Hepatic stellate cell (primary cell): ENCODE measurements at places on chromosomes 6 and 20.

DNA sequence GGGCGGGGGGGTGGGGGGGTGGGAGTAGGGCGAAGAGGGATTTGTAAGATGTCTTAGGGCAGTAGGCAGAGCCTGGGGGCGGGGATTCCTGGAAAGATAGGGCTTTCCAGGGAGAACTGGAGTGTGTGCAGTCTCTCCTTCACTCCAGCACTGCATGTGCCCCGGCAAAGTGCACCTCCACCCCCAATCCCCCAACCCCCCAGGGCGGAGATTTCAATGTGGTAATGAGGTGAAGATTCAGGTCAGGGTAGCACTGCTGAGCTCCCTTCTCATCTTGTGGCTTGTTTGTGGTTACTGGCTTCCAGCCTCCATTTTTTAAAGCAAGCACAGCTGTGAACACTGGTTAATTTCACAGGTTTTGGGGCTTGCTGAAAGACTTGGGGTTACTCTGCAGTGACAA is 5.9 kb downstream of the TMEM239 start:
- DNase-seq = no peak

- DNase-seq = no peak
These were observed 180.5 kb downstream of the TENT5A start for GRCh38 chr6:81572020-81572419.

- no peak for DNase-seq
These were observed 85.3 kb downstream of the JARID2 start for GRCh38 chr6:15331143-15331542.

DNA sequence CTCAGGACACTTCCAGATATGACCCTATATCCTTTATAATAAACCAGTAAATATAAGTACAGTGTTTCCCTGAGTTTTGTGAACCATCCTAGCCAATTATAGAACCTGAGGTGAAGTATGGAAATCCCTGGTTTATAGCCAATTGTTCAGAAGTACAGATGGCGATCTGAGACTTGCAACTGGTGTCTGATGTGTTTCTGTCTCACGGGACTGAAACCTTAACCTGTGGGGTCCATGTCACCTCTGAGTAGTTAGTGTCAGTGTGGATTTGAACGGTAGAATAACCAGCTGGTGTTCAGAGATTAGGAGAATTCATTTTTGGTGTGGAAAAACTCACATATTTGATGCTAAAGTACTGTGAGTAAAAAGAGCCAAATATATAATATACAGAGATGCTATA is 606.6 kb downstream of the MAFB start:
- DNase-seq = no peak

- DNase-seq = no peak
These were observed 39.8 kb upstream of the RSPO3 start for GRCh38 chr6:127078669-127079068.

DNA sequence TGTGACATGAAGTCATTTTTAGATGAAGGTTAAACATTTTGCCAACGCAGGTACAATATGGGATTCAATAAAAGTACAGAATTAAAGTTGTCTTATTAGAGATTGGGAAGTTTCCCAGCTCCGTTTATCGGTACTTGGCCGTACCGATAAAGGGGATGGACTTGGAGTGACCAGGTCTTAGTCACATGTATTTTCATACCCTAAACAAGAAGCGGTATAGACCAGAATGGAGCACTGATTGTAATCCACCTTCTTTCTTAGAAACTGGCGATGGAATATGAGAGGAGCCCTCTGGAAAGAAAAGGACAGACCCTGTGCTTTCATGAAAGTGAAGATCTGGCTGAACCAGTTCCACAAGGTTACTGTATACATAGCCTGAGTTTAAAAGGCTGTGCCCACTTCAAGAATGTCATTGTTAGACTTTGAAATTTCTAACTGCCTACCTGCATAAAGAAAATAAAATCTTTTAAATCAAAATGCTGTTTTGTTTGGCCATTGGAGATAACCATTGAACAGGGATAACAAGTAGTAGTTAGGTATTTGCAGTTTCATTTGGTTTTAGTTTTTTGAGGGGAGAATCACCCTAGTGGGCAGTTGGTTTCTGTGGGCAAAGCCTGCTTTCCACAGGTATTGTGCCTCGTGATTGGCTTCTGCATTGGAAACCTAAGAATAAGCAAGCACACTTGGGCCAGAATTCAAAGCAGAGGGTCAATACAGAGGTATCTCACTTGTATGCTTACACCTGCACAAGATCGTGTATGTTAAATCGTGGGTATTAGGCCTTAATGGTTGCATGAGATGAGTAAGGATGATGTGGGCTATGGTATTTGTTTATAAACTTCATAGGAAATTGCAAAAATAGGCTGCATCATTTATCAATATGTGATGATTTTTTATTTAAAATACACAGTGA is 11.2 kb upstream of the ZNFX1 start:
- DNase-seq = no peak

- no peak for DNase-seq
These were observed 24.6 kb downstream of the MTFR2 start for GRCh38 chr6:136225496-136225895.

- DNase-seq = no peak
These were observed 285.1 kb downstream of the ADGB start for GRCh38 chr6:146883640-146884531.

DNA sequence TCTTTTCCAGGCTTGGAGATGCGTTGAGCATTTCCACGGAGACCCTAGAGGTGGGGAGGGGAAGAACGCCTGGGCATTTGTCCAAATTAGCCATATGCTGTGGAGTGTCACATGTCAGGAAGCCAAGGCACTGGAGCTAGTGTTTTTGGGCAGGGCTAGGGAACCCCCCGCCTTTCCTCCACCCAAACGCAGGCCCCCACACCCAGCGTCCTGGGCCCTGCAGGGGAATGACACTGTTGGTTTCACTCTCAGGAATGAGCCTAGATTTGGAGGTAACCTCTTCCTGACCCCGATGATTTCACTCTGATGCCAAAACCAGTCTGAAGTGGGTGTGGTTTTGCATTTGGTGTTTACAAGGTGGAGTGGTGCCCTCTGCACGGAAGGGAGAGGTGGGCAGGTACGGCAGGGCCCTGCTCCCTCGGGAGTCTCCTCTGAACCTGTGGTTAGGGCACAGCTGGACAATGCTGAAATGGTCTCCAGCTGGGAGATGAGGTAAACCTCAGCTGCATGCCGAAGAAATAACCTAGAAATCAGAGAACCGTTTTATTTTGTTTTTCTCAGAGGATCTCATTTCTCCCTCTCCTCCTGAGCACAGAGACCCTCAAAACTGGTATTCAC is 29.5 kb downstream of the MTHFD1L start:
- no peak for DNase-seq

- DNase-seq = no peak
These were observed 3.3 kb downstream of the RIN2 start for GRCh38 chr20:19761326-19761725.

DNA sequence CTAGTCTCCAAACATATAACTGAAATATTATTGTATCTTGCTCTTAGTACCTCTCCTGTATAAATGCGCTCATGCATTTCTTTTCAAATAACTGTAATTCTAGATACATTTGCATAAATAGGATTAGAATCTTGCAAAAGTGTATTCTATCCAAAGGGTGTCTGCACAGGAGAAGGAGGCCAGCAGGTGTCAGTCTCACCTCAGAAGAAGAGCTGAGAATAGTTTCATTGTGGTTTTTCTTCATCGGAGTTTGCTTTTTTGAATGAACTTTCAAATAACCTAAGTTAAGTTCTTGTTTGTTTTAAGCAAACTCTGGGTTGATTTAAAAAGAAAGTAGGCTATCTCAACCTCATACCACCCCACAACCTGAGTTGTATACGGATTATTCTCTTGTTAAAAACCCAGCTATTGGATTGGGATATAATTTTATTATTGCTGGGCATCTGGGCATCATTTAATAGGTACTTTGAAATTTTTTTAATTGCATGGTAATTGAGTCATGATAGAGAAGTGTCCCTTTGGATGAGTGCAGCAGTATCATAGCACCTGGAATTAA is 125.0 kb upstream of the MLIP start:
- peak; percentile 12 for DNase-seq

GRCh38 chr6:34922177-34922663 is 33.2 kb downstream of the ANKS1A start:
- DNase-seq = no peak

DNA sequence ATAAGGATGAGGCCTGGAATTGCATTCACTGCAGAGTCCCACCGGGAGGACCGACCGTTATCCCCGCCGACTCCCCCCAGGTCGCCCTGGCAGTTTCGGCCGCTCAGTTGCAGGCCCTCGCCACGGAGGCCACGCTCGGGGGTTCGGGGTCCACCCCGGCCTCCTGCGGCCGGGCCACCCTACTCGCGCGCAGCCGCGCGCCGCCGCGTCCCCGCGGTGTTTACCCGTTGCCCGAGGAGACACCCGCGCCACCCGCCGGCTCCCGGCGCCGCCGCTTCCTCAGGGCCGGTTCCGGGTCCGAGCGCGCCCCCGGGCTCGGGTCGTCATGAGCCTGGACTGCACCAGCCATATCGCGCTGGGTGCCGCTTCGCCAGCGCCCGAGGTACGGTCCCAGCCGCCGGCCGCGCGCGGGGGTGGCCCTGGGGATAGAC is at the start of gene CCDC170:
Gene CCDC170 (plus strand): TSS at position 214 of the 431 bp plus-strand sequence. CDS start 112 bp downstream, at position 326.
- DNase-seq = peak; percentile 57

GRCh38 chr6:82205930-82206392 is 41.6 kb downstream of the IBTK start:
- DNase-seq = no peak

DNA sequence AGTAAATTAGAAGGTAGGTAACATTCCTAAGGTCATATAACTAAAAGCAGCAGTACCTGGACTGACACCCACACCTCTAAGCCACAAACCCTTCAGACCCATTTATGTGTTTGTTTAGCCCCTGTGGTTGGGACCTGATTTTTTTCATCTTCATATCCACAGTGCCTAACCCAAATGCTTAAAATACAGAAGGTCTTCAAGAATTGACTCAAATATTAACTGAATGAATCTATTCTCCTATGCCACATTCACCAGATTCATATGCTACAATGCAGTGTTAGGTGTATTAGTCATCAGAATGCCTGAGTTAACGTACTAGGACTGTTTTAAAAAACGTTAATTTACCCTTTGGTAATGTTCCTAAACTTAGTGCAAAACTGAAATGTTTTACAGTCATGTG is 124.8 kb downstream of the AHI1 start:
- no peak for DNase-seq

- no peak for DNase-seq
These were observed 66.7 kb upstream of the BMP2 start for GRCh38 chr20:6700563-6701329.

DNA sequence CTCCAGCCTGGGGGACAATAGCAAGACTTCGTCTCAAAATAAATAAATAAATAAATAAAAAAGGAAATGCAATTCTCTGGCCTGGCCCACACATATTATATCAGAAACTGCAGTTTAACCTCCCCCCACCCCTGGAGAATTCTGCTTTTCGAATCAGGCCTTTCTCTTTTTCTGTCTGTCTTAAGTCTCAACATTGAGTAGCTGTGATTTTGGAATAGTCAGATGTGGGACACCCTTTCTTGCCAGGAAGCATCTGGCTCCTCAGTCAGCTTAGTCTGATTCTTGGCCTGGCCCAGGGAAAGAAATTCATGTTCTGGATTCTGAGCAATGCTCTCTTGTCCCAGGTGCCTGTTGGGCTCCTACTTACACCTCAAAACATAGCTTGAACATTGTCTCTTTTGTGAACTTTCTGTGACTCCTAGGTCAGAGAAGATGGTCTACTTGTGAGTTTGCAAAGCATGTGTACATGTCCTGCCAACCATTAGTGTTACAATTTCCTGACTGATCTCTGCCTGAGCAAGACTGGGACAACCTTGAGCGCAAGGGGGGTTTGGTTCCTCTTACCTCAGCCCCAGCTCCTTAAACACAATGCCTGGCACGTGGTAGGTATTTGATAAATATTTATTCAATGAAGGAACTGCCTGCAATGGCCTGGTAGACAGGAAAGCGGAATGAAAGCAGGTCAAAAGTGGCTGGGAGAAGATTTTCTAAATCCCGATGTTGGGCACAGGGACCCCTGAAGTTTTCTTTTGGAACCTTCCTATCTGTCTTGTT is 23.8 kb upstream of the POU5F1 start:
- DNase-seq = no peak

DNA sequence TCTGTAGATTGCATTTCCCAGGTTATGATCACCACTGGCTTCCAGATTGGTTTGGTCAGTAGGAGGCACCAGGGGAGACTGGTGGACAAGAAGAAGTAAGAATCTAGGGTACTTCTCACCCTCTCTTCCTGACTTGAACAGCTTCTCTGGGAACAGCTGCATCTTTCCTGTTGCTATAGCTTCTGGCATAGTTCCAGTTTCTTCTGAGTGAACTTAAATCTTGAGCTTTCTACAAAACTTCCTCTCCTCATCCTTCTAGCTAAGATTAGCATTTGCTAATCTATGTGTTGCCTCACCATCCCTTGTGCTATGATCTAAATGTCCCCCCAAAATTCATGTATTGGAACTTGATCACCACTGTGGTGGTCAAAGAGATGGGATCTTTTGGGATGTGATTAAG is 724.6 kb downstream of the UTRN start:
- DNase-seq = no peak

GRCh38 chr6:18019539-18020534 is 32.4 kb upstream of the KIF13A start:
- no peak for DNase-seq

- peak; percentile 92 for DNase-seq
These were observed 2.0 kb downstream of the CEBPB start for GRCh38 chr20:50192364-50193198.

GRCh38 chr20:32021091-32021490 is 10.9 kb downstream of the CCM2L start:
- no peak for DNase-seq

DNA sequence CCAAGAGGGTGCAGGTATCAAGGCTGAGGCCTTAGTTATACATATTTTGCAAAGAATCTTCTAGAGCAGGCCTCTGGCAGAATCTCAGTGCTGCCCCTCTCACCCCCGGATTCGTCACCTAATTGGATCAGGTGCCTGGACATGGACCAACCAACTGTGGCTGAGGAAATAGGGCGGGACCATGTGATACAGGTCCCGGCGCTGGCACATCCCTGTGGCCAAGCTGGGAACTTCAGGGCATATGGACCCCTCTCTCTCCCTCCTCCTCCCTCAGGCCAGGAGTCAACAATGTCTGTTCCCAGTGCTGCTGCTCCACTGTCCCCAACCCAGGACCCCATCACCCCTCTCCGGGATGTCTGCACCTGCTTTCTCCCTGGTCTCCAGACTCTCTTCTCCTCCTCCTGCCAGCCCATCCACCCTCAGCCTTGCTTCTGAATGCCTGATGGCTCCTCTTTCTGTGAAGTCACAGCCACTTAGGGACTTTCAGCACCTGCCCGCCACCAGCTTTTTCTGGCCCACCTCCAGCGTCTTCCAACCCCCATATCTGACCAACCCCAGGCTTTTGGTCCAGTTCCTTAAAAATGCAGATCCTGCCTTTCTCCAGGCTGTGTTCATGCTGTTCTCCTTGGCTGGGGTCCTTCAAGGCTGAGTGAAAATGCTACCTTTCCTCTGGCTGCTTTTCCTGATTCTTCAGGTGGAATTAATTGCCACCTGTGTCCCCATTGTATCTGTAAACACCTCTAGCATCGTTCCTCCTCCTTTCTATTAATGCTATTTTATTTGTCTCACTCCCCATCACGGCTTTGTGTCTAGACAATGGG is 19.0 kb upstream of the MLN start:
- DNase-seq = peak; percentile 58

- peak; percentile 43 for DNase-seq
These were observed 377.7 kb downstream of the BTBD9 start for GRCh38 chr6:38262026-38262425.
